HT-29 (cell line): ENCODE measurements at places on chromosomes 6 and 20.

DNA sequence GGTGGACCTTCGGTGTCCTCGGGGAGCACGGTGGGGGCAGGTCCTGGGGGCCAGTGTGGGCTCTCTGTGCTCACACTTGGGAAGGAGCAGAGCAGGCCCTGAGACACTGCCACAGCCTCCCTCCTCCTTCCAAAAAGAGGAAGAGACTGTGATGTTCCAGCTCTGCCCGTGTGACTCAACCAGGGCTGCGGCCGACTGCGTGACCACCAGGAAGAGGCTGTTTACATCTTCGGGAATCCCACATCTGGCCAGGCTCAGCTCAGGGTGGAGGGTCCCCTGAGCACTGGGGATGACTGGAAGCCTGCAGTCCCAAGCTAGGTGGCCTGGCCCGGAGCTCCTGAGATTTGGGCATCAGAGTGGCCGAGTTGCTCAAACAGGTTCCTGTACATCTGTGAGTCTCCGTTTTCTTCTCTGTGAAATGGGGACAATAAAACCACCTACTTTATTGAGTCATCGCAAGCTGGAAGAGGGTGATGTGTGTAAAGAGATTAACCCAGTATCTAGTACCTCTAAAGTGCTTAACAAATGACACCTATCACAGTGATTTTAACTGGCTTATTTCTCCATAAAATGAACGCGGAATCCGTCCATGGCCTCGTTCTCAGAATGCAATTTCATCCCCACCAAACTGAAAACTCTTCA, 242.1 kb downstream of the DLL1 start:
- no peak for DNase-seq

GRCh38 chr6:129753422-129753821, 43.4 kb upstream of the ARHGAP18 start:
- DNase-seq = no peak

- DNase-seq = peak; percentile 71
These were observed 75.2 kb upstream of the GLP1R start for GRCh38 chr6:38973178-38974057.

- peak; percentile 74 for DNase-seq
These were observed 31.0 kb downstream of the GLO1 start for GRCh38 chr6:38671885-38672467.

DNA sequence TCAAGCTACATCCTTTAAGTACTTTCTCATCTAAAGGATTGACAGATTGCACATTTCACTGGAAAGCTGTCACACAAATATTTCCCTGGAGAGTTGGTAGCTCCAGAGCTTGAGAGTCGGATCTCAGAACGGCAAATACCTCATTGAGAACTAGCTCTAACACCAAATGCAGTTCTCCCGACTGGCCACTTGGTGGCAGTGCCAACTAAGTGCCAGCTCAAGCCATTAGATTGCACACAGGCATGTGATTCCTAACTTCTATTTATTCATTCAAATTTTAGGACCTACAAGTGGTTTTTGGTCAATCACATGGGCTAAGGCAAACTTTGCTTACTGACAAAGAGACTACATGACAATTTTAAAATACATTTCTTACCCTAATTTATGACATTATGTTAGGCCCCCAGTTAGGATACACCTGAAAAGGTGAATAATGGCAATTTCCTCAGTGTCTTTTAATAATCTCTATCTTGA, 7.9 kb upstream of the MCHR2 start:
- DNase-seq = peak; percentile 59

- DNase-seq = peak; percentile 16
These were observed 128.6 kb upstream of the SLC22A23 start for GRCh38 chr6:3585320-3585935.

DNA sequence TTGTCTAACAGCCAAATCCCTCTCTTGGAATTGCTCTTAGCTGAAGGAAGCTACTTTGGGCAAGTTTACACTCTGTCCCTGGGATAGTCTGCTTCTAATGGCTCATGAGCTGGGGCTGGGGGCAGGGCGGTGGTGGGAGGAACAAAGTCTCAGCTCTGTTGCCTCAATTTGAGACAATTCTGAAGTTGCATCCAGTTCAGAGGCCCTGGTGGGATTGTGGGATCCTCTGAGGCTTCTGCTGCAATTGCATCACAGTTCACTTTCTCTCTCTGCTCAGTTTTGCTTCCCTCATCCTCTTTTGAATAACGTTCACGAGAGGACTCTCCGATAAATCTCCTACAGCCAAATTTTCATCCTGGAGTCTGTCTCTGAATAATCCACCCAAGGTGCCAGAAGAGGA, 440.6 kb upstream of the SLC35B3 start:
- DNase-seq = no peak

- DNase-seq = peak; percentile 27
These were observed 19.4 kb downstream of the MAP3K5 start for GRCh38 chr6:136772685-136773472.

DNA sequence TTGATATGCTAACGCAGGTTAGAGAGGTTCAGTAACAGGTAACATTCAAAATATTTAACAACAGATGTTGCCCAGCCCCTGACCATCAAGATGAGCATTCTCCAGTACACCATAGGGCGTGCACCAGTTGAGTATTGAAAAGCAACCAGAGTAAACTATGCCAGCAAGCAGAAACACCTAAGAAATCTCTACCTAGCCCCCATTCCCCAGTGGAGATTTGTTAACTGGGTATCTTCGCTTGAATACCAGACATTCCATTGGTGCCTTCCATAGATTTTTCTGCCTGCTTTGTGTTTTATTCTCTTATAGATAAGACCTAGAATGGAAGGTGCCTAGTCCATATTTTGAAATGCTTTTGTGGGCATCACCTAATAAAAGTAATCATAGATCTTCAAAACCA, 623.9 kb downstream of the KIF16B start:
- DNase-seq = no peak

GRCh38 chr20:39038495-39038894, 76.4 kb downstream of the DHX35 start:
- no peak for DNase-seq

GRCh38 chr20:7980332-7981046, 39.1 kb downstream of the TMX4 start:
- peak; percentile 60 for DNase-seq

DNA sequence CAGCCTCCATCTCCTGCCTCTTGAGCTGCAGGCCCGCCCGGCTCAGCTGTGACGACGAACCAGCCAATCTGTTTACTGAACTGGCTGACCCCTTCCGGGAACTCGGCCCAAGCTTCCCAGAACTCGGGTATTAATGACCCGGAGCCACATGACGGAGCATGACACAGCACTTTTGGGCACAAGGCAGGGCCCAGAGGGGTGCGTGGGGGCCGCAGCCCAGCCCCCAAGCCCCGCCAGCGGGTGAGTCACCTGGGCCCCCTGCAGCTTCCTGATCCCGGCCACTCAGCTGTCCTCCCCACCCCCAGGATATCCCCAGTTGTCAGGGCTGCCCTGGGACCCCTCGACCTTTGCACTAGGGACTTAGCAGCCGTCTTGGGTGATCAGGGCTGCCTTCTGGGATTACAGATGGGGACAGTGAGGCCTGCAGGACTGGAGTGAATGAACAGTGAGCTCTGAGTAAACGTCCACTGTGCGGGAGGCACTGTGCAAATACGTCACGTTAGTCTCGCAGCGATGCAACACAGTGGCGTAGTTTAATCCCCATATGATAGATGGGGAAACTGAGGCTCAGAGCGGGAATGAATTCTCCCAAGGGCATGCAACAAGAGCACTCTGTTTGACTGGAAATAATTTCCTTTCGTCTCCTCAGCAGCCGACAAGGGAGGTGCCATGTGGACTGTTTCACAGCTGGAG, 102.1 kb downstream of the CEBPB start:
- DNase-seq = peak; percentile 89
